ENCODE measurements at places on chromosomes 7 and 10.

- DNase-seq, result no peak
These were observed 222.5 kb downstream of the ARHGAP21 start for GRCh38 chr10:24501056-24501711.

- DNase-seq, result no peak
These were observed 209.0 kb upstream of the ZMIZ1 start for GRCh38 chr10:78859769-78860168.

DNA sequence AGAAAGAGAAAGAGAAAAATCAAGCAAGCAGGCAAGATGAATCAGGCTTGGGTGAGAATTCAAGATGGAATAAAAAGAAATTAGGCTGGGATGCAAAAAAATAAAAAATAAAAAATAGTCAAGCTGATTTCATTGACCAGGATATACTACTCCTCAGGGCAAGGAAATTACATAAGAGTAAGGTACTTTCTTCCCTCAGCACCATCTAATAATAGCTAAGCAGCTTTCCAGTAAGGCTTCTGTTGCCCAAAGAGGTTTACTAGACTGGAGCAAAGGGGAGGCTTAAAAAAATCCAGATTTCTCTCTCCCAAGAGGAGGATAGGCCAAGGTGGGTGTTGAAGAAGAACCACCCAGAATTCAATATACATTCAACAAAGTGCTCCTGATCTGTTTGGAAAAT, 93.6 kb downstream of the NEURL1 start:
- DNase-seq, result no peak

- DNase-seq, result peak; percentile 54
These were observed 220.9 kb upstream of the MKLN1 start for GRCh38 chr7:131106681-131107336.

GRCh38 chr7:105285118-105285874, 103.4 kb downstream of the SRPK2 start:
- no peak for DNase-seq
